ENCODE measurements at places on chromosomes 16 and 17.
A peak's percentile ranks its signal among the peaks of the same experiment; 100 is the strongest.

GRCh38 chr16:28826141-28826540 lies 3.3 kb downstream of the ATXN2L start:
- no peak for DNase-seq

- no peak for DNase-seq
Observed at GRCh38 chr17:21184570-21184969, 29.4 kb downstream of the TMEM11 start.

DNA sequence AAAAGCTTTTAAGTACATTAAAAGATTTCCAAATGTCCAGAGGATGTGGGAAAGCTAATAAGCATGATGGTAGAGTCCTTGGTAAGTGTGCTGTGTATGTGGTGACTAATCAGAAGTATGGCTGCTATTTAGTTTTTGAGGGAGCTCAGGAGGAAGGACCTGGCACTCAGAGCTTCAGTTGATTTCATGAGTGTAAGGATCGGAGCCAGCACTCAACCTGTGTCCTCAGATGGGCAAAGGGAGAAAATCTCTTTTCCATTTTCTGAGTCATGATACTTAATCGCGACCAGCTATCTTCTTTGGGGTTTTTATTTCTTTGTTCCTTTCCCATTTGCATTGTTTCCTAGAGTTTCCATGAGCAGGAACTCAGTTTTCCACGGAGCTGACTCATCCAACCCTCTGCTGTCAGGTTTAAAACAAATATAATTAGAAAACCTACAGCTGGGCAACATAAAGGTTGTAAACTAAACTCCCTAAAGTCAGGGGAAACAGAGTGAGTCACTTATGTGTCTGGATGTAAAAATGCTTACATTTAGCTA lies 125.4 kb downstream of the MAP2K6 start:
- peak; percentile 56 for DNase-seq

- no peak for DNase-seq
Observed at GRCh38 chr16:24046442-24046841, 209.7 kb upstream of the CACNG3 start.

DNA sequence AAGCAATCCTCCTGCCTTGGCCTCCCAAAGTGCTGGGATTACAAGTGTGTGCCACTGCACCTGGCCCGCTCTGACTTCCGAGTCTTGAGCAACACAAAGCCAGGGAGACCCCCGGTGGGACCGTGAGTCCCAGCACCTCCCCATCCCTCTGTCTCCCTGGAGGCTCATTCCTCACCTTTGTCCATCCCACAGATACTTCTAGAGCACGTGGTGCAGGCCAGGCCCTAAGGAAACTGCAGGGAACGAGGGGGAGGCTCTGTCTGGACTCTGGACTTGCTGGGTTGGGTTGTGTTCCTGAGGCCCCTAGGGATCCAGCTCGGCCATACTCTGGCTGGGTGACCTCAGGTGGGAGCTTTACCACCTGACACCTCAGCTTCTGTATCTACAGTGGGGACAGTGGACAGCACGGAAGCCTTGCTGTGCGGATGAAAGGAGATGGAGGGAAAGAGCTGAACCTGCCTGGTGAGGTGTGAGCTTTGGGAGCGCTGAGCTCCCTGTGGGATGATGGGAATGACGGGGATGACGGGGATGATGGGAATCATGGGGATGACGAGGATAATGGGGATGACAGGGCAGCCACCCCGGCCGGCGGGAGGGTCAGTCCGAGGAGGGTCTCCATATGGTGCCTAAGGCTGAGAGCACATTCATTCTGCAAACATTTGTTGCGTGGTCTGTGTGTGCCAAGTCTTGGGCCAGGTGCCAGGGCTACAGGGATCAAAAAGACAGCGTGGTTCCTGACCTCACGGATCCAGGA lies 26.6 kb downstream of the C16orf74 start:
- no peak for DNase-seq

- no peak for DNase-seq
Observed at GRCh38 chr17:44203731-44204440, 4.2 kb upstream of the ATXN7L3 start.

DNA sequence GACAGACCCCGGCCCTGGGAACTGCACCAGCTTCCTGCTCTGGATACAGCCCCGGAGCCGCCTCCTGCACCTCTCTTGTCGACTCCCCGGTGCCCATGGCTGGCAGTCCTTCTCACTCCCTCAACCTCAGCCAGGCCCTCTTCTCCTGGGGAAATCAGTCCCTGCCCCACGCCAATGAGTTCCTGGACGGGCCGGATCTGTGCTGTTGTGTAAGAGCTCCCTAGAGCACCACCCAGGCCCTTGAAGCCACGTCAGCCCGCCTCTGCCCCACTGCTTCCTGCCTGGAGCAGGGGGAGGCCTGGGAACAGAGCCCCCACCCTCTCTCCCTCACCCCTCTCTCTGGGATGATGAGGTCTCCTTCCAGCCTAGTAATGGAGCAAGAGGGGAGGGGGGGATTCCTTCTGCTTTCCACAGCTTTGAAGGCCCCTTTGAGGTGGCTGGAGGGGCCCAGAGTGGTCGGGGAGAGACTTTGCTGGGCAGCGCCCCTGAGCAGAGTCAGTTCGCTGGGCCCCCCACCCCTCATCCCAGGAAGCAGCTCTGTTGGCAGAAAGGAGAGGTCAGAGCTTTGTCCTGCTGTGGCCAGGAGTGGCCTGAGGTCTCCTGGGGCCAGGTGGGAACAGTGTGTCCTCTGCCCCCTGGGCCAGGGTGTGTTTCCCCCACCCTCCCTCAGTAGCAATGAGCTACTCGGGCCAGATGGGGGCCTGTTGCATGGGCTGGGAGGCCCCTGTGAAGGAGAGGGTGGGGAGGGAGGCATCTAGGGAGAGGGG lies 3.8 kb downstream of the PRR29 start:
- no peak for DNase-seq

- no peak for DNase-seq
Observed at GRCh38 chr17:82487910-82488309, 29.4 kb downstream of the NARF start.

- peak; percentile 89 for DNase-seq
Observed at GRCh38 chr17:1714427-1714979, 4.3 kb upstream of the TLCD2 start.

GRCh38 chr16:76535-77272 lies 1.3 kb upstream of the MPG start:
- no peak for DNase-seq

DNA sequence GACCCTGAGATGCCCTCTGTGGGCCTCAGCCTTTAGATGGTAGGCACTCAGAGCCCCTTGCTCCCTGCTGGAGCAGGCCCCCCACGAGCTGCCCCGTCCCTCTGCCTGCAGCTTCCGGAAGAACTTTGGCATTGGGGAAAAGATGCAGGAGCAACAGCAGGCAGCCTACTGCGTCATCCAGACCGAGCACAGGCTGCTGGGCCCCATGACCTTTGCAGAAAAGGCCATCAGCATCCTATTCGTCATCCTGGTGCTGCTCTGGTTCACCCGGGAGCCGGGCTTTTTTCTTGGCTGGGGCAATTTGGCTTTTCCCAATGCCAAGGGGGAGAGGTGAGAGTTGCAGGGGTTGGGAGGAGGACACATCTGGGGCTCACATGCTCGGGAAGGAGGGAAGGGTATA lies 12.7 kb upstream of the FOXN1 start:
- DNase-seq: no peak

GRCh38 chr17:7001318-7001961 lies 5.6 kb downstream of the ALOX12 start:
- no peak for DNase-seq

- DNase-seq: no peak
Observed at GRCh38 chr16:728131-728889, 1.4 kb downstream of the HAGHL start.

- DNase-seq: no peak
Observed at GRCh38 chr16:72427051-72427782, 255.3 kb upstream of the PMFBP1 start.

DNA sequence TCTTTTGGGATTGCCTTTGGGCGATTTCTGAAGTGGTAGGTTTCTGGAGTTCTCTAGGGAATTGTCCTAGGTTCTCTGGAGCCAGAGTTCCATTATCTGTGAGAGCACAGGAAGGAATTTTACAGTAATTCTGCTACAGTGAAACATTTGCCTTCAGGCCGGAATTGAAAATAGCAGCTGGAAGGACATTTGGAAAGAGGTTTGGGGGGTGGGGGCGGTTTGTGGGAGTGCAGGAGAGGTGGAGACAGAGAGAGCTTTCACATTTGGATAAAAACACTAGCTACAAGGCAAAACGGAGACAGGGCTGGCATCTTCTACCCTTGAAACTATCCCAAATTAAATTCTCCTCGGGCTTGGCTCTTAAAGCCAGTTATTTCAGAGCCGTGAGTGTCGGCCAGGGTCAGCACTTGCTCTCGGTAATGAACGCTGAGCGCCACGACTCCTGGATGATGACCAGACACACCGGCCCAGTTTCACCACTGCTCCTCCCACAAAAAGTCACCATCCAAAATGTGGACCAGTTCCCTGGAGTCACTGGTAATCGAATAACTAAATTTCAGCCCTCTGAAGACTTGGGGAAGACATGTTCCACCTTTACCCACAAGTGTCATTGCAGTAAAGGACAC lies 67.7 kb upstream of the TANC2 start:
- DNase-seq: no peak

- DNase-seq: peak; percentile 89
Observed at GRCh38 chr17:8384801-8385378, 1.9 kb upstream of the RPL26 start.

GRCh38 chr16:23893986-23894385 lies 58.2 kb downstream of the PRKCB start:
- no peak for DNase-seq

- no peak for DNase-seq
Observed at GRCh38 chr17:76946772-76947135, 78.5 kb downstream of the MGAT5B start.
